Mucosa of gallbladder (tissue), 1 donor: ENCODE measurements at places on chromosomes 4 and X. TPM values are rescaled to one million over a fixed set of nuclear protein-coding genes. Genes with fewer than 3 reads are reported as not detected.

- DNase-seq = no peak
Measured at GRCh38 chrX:120768681-120769080, 107.0 kb downstream of the CT47B1 start.

DNA sequence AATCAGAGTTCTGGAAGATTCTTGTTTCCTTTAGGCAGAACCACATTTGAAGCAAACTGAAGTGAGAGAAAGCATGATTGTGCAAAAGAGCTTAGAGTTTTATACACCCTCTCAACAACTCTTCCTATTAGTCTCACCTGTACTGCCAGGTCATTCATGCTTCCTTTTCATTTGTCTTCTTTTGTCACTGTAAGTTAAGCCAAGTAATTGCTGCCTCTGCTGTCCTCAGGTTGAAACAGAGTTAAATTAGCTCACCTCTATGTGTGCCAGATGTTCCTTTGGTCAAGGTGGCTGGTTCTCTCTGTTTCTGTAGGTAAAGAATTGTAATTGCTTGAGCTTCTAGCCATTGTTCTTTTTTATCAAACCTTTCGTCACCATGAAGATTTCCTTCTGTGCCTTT, 41.1 kb upstream of the HPGD start:
- DNase-seq = no peak

DNA sequence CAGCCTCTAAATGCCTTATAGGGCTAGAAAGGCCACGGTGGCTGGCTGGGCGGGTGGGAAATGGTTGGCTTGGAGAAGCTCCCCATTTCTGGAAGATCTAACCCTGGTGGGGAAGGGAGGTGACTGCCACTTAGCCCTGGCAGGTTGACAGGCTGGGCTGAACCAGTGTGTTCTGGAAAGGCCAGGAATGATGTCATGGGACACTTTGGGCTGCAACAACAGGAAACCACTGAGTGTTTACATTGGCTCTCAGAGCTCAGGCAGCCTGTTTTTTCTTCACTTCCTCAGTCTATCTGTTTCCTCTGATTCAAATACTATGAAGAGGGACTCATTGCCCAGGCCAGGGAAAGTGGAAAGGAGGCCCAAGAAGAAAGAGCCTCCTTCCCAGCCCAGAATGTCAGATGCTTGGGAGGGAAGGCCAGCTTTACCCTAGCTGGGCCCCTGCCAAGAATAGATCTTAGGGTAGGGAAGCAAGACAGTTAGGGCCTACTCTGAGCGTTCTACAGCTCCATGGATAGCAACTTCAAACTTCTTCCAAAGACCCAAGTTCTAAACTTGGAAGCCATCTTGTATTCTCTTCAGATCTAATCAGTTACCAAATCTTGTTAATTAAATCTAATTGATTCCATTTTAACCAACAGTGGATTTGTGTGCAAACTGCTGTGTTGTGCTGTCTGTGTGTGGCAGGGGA, 65.8 kb upstream of the MSN start:
- DNase-seq = peak; percentile 89

- DNase-seq = no peak
Measured at GRCh38 chr4:142512161-142512560, 333.9 kb downstream of the INPP4B start.

GBA3 gene
- 29.4 TPM for total RNA-seq

CFI gene
- total RNA-seq = 60.9 TPM
